ENCODE measurements at places on chromosomes 1 and 21. TPM values are rescaled to one million over a fixed set of nuclear protein-coding genes. Genes with fewer than 3 reads are reported as not detected.

DNA sequence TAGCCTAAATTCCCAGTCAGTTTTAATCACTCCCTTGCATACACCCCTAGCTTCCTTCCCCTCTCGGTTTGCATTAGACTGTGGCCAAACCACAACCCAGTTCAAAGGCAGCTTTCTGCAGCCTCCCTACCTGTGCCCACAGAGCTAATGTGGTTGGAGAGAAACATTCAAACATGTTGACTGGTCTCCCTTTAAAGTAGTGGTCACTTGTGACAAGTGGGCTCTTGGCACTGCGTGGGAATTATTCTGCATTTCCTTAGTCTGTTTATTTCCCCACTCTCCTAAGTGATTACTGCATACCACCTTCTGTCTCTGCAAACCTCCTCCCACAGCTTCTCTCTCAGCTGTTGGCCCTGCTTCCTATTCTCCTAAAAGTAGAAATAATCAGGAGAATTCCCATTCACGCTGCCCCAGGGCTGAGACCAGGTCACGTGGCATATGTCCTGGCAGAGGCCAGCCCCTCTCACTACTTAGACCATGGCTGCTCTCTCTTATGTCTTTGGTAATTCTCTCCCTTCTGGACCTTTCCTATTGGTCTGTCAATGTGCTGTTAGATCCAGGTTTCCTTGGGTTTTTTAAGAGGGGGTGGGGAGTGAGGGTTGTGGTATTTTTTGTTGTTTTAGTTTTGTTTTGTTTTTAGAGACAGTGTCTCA, 38.4 kb upstream of the CD101 start:
- H3K27me3 ChIP-seq: no peaks in the 10 kb centered on the region
- peaks cover 17% of the 10 kb centered on the region for H3K4me1 ChIP-seq
- DNase-seq: no peak
- no peak overlapping the region for H3K4me3 ChIP-seq
- H3K36me3 ChIP-seq: no peaks in the 10 kb centered on the region
- H3K27ac ChIP-seq: no peak overlapping the region

GRCh38 chr1:77509898-77510297, 172.6 kb downstream of the ZZZ3 start:
- no peaks in the 10 kb centered on the region for H3K4me1 ChIP-seq
- DNase-seq: no peak
- H3K27ac ChIP-seq: no peak overlapping the region
- H3K36me3 ChIP-seq: no peaks in the 10 kb centered on the region
- H3K27me3 ChIP-seq: no peaks in the 10 kb centered on the region

The GUCA2B gene
- total RNA-seq: not detected

DNA sequence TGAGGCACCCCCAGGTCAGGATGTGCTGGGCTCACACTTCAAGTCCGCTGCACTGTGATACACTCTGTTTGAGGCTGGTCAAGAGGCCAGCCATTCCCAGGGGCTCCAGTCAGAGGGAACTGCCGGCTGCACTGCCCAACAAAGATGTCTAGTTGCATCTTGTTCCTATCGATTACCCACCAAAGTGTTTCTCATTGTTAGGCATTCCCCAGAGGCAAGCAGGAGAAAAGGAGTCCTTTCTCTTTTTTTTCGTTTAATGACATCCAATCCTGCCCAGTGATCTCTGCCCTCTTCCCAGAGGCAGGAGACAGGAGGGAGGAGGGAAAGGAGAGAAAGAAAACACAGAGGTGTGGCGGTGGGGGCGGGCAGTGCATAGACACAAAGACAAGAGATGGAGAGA, 150.4 kb downstream of the OMA1 start:
- H3K4me1 ChIP-seq: peaks cover 9% of the 10 kb centered on the region
- no peaks in the 10 kb centered on the region for H3K36me3 ChIP-seq

- peaks cover 17% of the 10 kb centered on the region for H3K4me1 ChIP-seq
- peak within 1 kb of the TSS; percentile 41 for H3K4me3 ChIP-seq
- H3K27me3 ChIP-seq: peaks cover 46% of the 10 kb centered on the region
Measured at GRCh38 chr1:39671793-39672550, at the start of gene NT5C1A. Gene NT5C1A, minus strand, starts transcription at chr1:39672107. Its CDS starts 69 bp downstream, at chr1:39672038.

The C1orf115 gene
- 0.73 TPM for total RNA-seq

The RIPPLY3 gene
- total RNA-seq: not detected

GRCh38 chr1:1324084-1324523, 356 bp downstream of the INTS11 start:
- peaks cover 56% of the 10 kb centered on the region for H3K4me1 ChIP-seq
- peak overlapping the region; percentile 69 for H3K4me3 ChIP-seq

- DNase-seq: no peak
- peaks cover 37% of the 10 kb centered on the region for H3K36me3 ChIP-seq
- peak overlapping the region; percentile 98 for H3K27ac ChIP-seq
- no peaks in the 10 kb centered on the region for H3K27me3 ChIP-seq
- peak overlapping the region; percentile 91 for H3K4me3 ChIP-seq
- H3K4me1 ChIP-seq: peaks cover 24% of the 10 kb centered on the region
Measured at GRCh38 chr1:244863491-244864252, 671 bp downstream of the HNRNPU start.

DNA sequence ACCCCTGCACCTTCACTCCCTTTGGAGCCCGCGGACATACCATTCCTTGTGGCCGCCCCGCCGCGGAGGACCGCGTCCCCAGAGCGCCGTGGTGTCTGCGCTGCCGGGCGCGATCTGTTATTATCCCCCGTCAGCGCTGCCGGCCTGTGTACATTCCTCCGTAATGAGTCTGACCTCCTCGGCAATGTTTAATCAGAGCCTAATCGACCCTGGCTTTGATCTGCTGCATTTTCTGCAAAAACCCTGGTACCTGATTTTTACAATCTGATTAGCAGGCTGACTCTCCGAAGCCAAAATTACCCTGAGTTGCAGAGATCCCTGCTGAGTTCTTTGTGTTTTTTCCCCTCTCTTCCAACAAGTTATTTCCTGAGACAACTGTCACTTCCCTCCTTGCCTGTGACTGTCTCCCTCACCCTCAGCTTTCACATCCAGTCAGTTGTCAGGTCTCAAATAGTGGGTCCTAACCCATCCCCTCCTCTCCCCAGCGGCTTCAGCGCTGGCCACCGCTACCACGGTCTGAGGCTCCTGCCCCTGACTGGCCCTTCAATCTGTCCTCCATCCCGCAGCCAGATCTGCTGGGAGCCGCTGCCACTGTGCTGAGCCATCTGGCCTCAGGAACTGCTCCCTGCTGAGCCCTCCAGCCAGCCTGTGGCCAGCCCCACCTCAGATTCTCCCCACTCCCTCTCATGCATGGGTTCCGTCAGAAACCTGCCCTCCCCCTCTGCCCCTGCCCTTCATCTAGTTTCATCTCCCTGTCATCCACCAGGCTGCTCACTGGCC, 53.5 kb downstream of the GLIS1 start:
- peaks cover 5% of the 10 kb centered on the region for H3K4me1 ChIP-seq
- H3K36me3 ChIP-seq: no peaks in the 10 kb centered on the region
- H3K27me3 ChIP-seq: no peaks in the 10 kb centered on the region
- H3K27ac ChIP-seq: no peak overlapping the region
- H3K4me3 ChIP-seq: no peak overlapping the region

The COL18A1 gene
- 15.2 TPM for total RNA-seq

- H3K4me3 ChIP-seq: no peak overlapping the region
- no peak for DNase-seq
- no peaks in the 10 kb centered on the region for H3K36me3 ChIP-seq
- peaks cover 15% of the 10 kb centered on the region for H3K4me1 ChIP-seq
- no peaks in the 10 kb centered on the region for H3K27me3 ChIP-seq
- H3K27ac ChIP-seq: no peak overlapping the region
Measured at GRCh38 chr1:201156819-201157218, 2.5 kb upstream of the TMEM9 start.

DNA sequence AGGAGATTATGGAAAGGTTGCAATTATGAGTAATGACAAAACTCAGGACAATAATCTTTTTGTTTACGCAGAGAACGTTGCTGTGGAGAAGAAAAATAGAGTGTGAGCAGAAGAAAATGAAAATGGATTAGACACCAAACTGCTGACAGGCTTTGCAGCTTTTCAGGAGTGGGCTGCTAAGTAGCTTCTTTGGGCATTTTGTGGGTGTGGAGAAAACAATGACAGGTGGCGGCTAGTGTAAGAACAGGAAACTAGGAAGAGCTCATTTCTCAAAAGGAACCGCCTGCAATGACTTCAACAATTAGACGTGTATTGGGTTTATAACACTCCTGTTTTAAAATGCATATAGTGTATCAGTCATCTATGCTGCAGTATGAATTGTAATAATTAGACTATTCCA, 18.3 kb upstream of the PALMD start:
- no peaks in the 10 kb centered on the region for H3K27me3 ChIP-seq
- no peaks in the 10 kb centered on the region for H3K4me1 ChIP-seq
- no peak for DNase-seq

DNA sequence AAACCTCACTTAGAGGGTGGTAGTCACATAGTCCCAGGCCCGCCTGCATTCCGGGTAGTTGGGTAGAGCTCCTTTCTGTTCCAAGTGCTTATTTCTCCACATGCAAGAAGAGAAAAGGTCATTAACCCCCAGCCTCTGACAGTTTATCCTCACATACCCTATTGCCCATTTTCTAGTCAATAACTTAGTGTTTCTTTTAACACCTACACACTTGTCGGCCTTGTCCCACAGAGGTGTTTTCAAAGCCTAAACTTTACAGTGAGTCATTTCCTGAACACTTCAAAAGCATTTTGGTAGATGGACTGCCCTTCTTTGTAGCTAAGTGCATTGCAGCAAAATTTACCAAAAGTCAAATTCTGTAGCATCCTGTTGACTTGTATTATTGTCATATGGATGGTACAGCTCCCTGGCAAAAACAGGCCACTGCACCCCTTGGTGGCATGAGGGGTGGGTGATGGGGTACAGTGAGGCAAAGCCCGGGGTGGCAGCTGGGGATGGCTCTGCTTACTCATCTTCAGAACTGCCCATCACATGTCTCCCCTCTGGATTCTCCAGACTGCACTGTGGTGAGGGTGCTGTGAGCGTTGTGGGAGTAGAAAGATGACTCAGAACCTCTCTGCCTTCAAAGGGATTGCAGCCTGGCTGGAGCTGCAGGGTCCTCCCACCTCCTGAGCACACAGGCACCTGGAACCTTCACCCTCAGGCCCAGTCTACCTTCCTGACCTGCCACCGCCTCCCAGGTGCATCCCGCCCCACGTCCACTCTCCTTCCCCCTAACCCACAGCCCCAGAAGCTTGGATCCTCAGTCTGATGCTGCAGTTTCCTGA, 45.8 kb upstream of the DMRTB1 start:
- H3K36me3 ChIP-seq: no peaks in the 10 kb centered on the region
- DNase-seq: peak; percentile 43
- peak overlapping the region; percentile 62 for H3K27ac ChIP-seq
- no peaks in the 10 kb centered on the region for H3K27me3 ChIP-seq
- no peak overlapping the region for H3K4me3 ChIP-seq

DNA sequence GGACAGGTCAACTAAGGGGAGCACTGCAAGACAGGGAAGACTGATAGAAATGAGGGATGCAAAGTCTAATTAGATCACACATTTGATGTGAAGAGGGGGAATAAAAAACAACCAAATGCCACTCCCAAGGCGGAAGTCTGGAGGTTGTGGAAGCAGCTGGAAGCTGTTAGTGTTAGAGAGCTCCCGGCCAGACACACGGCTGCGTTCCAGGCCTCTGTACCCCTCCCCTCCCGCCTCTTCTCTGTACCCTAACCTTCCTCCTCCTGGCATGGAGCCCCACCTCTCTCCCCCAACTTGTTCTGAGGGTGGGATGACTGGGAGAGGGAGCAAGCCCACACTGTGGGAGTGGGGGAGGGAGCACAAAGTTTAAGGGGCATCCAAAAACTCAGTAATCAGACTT, 67.0 kb downstream of the PLEKHA6 start:
- no peaks in the 10 kb centered on the region for H3K36me3 ChIP-seq
- no peaks in the 10 kb centered on the region for H3K27me3 ChIP-seq
- no peak for DNase-seq
- peaks cover 10% of the 10 kb centered on the region for H3K4me1 ChIP-seq

- DNase-seq: no peak
- H3K27ac ChIP-seq: no peak overlapping the region
- H3K4me1 ChIP-seq: no peaks in the 10 kb centered on the region
Measured at GRCh38 chr1:160353223-160353622, 10.0 kb downstream of the NCSTN start.

The HCRTR1 gene
- total RNA-seq: not detected

- peaks cover 6% of the 10 kb centered on the region for H3K4me1 ChIP-seq
- no peaks in the 10 kb centered on the region for H3K36me3 ChIP-seq
- no peak overlapping the region for H3K27ac ChIP-seq
- DNase-seq: no peak
- H3K27me3 ChIP-seq: no peaks in the 10 kb centered on the region
Measured at GRCh38 chr1:147725685-147726084, 34.7 kb downstream of the GJA5 start.

GRCh38 chr1:111768625-111769024, 12.9 kb downstream of the DDX20 start:
- no peaks in the 10 kb centered on the region for H3K4me1 ChIP-seq
- peaks cover 39% of the 10 kb centered on the region for H3K36me3 ChIP-seq
- no peak overlapping the region for H3K27ac ChIP-seq

The LEFTY1 gene
- total RNA-seq: not detected
